H7 (cell line): ENCODE measurements at places on chromosomes 3 and 15. TPM values are rescaled to one million over a fixed set of nuclear protein-coding genes. Genes with fewer than 3 reads are reported as not detected.

DNA sequence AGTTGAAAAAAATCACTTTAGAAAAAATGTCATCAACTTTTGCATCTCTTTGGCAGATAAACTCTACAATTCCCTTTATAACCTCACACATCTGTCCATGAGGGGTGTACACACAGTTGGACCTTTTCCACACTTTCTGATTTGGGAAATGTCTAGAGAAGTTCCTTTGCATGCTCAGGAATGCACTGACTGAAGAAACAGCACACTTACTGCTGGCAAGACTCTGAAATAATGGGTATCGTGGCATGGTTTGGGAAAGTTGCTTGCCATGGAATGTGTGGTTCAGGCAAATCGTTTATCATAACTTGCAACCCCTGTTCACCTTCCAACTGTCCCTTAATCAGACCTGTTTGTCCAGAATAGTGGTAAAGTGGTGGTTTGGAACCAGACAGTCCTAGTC lies 135.3 kb upstream of the TGFBR2 start:
- no peak for DNase-seq

The HIGD1A gene
- 111 and 149 TPM in 2 replicates for total RNA-seq

- no peak for DNase-seq
Measured at GRCh38 chr3:5071061-5071460, 51.0 kb upstream of the ARL8B start.

DNA sequence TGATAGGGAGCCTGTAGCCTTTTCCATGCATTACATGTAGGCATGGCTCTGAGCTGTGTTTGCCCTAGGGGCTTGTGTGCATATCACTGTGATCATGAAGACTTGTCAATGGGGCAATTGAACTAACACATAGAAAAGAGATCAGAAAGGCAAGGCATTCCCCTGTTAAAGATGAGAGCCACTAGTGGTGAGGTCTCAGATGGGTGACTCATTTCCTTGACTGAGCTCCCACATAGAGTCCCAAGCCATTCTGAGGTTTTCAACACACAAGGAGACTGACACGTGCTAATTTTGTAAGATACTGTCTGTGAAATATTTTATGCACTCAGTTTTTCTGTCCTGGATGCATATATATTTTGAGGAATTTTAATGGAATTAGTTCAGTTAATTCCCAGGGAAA lies 53.8 kb downstream of the SAMMSON start:
- no peak for DNase-seq

- DNase-seq, result no peak
Measured at GRCh38 chr15:61146931-61147230, 82.2 kb downstream of the RORA start.

DNA sequence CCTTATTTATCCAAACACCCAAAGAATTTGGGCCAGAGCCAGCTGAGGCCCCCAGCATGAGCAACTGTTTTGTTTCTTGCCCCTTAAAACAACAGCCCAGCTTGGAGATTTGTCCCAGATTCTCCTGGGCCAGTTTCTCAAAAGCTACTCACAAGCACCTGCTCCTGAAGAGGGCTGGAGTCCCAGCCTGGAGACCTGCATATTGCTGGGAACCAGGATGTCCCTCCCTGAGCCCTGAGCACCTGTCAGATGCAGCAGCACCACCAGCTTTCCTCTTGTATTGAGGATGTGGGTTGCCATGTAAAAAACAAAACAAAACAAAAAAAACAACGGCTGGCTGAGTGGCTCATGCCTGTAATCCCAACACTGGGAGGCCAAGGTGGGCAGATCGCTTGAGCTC lies 7.0 kb upstream of the RFT1 start:
- DNase-seq, result no peak

The ALDH1L1 gene
- 0.15 and 0.28 TPM in 2 replicates for total RNA-seq
